ENCODE measurements at places on chromosomes 7 and 10.

- DNase-seq, result no peak
Observed at GRCh38 chr10:89805599-89806013, 104.2 kb downstream of the KIF20B start.

DNA sequence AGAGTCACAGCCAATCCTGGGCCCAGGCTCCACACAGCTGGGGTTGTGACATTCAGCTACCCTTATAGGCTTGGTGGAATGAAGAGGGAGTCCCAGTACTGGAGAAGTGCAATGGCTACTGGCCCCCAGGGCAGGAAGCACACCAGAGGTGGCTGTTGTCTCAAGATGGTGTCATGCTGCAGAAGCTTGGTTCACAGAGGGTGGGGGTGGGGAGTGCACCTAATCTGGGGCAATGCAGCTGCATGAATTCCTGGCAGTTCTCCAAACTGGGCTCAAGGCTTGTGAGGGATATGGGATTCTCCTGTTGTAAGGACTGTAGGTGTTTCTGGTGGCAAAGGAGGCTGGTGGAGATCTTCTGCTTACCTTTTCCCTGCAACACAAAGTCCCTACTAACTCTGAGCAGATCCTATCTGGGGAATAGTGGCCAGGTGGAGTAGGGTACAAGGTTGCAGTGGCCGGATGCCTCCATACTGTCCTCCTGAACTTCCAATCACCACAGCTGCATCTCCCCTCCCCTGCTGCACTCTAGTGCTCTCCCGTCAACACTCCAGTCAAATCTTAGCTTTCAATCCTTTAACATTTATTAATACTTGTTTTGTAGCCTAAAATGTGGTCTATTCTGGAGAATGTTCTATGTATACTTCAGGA, 27.4 kb upstream of the PLA2G12B start:
- peak; percentile 30 for DNase-seq

- DNase-seq, result no peak
Observed at GRCh38 chr7:66815951-66816350, 75.4 kb downstream of the RABGEF1 start.

DNA sequence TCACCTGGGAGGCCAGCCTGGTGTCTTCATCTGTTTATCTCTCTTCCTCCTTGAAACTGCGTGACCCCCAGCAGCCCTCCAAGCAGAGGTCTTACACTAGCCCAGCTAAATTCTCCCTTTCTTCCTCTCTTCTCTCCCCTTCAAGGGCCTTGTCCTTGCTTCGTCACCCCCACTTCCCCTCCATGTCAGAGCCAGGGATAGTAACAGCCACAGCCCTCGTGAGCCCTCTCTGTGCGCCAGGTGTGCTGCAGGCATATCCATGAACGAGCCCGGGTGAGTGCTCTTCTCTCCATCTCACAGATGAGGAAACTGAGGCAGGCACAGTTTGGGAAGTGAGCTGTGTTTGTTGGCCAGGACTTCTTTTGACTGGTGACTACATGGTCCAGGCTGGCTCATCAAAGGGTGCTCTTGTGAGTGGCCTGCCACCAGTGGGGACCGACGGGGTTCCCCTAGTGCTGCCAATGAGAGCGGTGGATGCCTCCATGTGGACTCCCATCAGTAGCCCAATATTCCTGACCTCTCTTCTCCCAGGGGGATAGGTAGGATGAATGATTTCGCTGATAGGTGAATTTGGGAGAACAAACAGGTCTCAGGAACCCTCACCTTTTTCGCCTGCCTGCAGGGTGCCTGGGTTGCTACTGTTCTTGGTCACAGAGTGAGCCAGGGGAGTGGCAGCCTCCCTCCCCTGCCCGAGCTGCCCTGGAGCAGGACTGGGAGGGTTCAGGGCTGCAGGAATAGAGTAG, 38.1 kb downstream of the ADRA2A start:
- no peak for DNase-seq

GRCh38 chr7:99740573-99741440, 5.8 kb upstream of the CYP3A7 start:
- no peak for DNase-seq

DNA sequence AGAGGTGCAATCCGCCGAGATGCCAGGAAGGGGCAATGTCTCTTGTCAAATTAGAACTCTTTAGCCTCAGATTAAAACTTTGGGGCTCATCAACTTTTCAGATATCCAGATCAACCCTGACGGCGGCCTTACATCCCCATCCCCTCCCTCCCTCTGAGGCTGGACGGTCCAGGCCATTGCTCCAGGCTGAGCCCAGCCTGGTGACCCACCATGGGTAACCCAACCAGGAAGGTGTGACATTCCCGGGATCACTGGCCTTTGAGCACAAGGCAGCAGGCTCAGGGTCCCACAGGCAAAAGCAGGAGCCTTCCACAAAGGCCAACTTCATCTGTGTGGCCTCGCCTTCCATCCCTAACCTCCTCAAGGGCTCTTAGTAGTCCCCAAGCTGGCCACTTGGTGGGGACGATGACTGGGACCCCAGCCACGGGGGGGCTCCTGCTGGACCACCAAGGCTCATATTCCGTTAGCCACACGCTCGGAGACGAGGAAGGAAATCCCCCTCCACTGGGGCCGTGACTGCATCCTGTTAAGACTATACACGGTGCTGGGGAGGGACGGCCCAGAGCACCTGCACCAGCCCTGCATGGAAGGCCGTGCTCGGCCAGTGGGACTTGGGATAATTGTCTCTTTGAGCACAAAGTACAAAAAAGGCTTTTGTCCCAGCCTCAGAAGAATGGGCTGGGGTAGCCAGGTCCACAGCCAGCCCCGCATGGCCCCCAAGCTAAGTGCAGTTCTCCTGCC, 62.8 kb downstream of the ZRANB1 start:
- no peak for DNase-seq

- peak; percentile 95 for DNase-seq
Observed at GRCh38 chr10:93376372-93377293, 105.5 kb downstream of the MYOF start.

GRCh38 chr7:83936056-83936708, 258.4 kb downstream of the SEMA3A start:
- peak; percentile 64 for DNase-seq

DNA sequence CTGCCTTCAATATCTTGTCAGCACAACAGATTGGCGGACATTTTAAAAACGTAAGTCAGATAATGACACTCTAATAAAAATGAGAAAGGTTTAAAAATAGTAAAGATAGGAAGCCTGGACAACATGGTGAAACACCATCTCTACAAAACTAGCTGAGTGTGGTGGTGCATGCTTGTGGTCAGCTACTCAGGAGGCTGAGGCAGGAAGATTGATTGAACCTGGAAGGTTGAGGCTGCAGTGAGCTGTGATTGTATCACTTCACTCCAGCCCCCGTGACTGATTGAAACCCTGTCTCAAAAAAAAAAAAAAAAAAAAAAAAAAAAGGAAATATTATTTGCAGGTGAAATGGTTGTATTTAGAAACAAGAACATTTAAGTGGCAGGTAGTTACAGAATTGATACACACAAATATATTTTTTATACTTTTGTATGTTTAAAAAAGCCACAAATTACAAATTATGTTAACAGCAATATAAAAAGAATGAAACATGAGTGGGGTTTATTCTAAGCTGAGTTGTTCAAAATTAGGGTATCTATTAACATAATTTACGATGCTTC, 141.9 kb downstream of the ADK start:
- DNase-seq, result peak; percentile 60

DNA sequence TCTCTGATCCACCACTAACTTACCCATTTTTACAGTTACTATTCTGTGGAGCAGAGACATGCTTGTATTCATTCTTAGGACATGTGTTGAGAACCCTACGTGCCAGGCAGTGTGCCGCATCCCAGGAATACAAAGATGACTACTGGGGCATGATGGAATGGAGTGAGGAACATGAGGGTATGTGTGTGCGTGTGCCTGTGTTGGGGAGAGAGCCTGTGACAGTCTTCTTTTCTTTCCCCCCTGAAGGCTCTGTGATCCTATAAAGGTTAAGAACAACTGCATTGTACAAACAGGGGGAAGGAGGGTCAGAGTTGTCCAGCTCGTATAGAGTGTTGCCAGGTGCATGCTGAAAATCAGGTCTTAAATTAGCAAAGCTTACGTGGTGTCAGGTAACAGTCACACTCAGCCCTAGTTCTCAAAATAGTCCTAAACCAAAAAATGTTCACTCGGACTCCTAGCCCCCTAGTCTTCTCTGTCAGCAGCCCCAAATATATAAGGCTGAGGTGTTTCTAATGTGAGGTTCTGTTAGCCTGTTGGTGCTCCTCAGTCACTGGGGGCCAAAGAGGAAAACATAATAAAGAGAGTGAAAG, 161.9 kb downstream of the CELF2 start:
- no peak for DNase-seq

DNA sequence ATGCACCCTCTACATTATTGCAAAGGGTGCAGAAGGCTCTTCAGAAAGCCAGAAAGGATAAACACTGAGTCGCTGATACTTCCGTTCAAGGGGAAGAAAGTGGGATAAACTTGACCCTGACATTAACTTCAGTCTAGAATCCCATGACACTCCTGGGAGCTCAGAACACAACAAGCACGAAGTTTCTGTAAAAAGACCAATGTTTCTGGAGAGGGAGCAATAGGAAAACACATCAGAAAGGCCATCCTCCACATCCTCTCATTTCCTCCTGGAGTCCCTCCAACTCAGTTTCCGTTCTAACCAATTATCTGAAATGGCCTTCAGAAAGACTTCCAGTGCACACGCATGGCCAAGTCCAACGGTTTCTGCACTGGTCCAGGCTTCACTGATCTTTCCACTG, 113.5 kb downstream of the SORBS1 start:
- DNase-seq, result no peak

GRCh38 chr7:2516194-2516555, 3.4 kb upstream of the LFNG start:
- DNase-seq, result no peak

DNA sequence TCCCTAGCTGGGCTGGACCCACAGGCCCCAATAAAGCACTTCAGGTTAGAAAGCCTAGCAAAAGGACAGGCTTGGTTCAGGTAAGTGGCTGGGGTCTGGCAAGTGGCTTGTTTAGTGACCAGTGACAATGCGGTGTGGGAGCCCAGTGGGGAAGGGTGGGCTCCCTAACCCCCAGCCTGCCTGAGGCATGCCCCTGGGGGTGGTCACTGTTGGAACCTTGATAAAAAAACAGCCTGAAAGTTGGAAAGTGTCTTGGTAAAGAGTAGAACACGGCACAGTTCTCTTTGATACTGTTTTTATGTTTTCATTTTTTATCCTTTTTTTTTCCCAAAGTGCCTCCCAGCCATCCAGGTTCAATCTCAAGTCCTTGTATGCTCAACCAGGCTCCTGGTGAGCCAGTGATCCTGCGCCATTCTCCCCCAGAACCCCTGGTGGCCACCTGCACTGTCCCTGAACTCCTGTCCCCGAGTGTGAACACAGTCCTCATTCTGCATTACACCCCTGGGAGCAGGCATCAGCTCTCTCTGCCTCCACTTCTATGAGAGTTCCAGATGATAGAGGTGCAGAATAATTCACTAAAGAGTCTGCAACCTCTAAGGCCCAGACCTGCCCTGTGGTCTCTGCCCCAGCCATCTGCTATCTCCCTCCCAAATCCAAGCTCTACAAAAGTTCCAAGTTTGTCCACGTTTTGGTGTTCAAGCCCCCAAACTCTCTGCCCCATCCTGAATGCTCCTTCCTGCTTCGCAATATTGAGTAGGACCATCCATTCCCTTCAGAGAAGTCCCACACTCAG, 15.0 kb upstream of the CXCL12 start:
- no peak for DNase-seq

DNA sequence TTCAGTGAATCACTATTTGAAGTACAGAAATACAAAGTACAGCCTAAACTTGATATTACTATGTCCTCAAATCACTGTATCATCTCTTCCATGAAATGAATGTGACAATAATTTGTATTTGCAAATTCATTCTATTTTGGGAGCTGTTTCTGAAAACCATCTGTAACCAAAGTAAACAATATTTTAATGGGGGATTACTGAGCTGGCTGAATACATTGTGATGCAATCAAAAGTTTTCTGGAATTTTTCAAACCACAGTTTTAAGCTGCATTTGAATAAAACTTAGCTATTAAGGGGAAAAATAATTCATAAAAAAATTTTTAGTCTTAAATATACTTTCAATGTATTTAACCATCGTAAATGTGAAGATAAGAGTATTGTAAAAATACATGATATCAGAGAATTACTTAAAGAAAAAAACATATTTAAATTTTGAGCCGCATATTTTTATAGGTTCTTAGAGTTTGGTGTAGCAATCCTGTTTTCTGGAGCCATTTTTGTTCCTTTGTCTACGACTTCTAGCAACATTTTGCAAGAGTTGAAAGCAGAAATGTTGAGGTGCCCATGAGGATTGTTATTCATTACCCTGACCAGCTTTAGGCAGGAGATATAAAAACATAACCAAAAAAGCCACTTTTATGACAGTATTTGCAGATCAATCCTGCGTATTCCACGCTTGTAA, 45.9 kb upstream of the AGMO start:
- no peak for DNase-seq

DNA sequence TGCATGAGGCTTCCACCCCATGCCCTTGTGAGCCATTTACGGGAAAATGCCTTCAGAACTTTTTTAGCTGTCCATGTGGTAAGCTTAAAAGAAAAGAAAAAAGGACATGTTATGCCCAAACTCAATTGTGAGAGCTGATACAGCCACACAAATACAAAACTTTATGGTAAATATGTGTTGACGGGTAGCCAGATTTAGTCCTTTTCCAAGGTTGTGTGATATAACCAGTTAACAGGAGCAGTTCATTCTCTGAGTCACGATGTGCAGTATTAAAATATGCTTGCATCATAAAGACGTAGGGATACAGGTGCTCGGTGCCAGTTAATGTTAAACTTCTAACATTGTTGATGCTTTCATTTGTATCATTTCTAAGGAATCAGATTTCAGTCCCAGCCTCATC, 350.4 kb downstream of the DNAJB6 start:
- no peak for DNase-seq

DNA sequence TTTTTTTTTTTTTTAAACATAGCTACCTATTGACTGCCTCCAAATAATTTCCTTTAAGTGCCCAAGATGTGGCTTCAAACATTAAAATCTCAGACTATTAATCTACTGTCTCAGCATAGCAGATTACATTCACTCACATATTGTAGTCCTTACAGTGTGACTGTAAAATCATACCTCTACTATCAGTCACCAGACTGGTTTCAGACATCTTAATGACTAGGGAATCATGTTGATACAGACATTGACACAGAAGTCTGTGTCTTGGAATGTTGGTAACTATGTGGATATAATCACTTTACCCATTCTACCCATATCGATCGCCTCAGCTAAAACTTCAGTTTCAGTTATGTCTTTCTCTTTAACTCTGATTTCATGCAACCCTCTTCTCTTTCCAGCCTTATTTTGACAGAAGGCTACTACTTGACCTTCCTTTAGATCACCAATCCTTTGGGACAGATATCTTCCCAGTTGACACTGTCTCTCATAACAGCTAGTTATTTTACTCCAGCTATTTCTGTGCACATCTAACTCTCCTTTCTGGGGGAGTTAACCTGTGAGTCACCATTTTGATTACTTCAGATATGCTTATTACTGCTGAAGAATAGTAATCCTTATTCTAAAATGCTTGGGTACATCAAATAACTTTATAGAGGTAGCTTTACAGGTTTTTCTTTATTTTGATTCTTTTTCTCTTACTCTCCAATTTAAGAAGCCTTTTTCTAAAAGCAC, 7.0 kb downstream of the TNKS2 start:
- no peak for DNase-seq

- DNase-seq, result peak; percentile 84
Observed at GRCh38 chr10:58240531-58240930, 27.2 kb downstream of the IPMK start.
